ENCODE measurements at places on chromosomes 7 and 10. TPM values are rescaled to one million over a fixed set of nuclear protein-coding genes. Genes with fewer than 3 reads are reported as not detected.

DNA sequence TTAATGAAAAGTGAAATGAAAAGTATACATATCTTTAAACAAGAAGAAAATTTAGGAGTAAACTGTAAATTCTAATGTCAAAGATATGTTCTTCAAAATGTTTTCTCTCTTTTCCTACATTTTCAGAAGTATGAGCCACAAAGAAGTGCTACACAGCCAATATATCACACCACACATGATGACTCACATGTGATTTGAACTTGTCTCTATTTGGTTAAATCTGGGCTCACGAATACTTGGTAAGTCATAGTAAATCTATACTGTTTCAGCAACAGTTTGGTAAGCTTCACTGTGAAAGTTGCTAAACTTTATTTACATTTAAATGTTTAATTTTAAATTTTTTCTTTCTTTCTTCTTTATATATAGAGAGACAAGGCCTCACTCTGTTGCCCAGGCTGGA, 380.6 kb upstream of the IGFBP3 start:
- no peak for DNase-seq

- no peak for DNase-seq
Observed at GRCh38 chr7:121376979-121377378, 19.1 kb downstream of the FAM3C start.

DNA sequence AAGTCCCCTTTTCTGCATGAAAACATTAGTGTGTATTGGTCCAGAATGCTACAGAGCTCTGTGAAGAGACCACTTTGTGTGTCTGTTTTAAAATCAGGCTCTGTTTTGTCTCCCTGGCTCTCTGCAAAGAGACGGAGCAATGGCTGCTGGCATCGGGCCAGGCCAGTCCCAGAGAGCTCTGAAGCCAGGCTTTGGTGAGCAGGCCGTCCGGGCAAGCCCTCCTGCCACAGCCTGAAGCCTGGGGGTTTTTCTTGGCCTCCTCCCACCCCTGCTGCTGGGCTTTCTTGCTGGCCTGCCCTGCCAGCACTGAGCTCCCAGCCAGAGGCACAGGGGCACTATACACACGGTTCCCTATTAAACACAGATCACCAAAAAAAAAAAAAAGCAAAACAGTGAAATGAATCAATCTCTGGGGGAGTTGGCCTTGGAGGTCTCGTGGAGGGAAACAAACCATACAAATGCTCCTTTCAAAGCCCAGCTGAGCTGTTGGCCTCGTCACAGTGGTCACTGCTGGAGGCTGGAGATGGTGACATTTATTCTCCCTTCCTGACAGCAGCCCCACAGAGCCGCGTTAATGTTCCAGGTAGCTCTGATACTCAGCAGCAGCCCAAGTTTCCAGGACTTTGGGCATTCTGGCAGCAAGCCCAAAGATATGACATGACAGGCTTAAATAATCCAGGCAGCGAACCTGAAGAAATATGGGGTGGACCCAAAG, 237.2 kb downstream of the TCF7L2 start:
- no peak for DNase-seq

DNA sequence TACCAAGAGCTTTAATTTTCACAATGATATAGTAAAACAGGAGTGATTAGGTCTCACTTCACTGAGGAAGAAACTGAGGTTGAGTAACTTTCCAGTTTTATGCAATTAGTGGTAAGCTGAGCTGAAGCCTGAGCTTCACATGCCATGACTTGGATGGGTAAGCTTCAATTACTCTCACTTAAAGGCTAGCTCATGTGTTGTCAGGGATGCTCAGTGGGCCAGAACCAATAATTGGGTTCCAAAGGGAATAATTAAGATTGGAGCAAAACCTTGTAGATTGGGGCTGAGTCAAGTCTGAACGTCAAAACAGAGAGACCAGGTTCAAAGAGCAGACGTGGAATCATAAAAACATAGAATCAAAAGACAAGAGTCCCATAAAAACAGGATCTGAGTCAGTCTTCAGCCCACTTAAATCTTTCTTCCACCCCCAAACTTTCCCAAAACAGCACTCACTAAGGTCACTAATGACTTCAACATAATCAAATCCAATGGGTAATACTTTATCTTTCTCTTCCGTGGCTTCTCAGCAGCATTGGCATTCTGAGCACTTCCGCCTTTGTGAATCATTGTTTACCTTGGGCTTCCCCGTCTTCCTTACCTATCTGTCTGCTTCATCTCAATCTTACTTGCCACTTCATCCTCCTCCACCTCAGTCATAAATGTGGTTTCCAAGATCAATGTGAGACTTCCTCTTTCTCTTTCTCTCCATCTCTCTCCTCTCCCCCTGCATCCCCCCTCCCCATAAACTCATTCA, 23.0 kb upstream of the EGFR start:
- DNase-seq = peak; percentile 7

- no peak for DNase-seq
Observed at GRCh38 chr10:14691359-14691758, 83.3 kb downstream of the FAM107B start.

GRCh38 chr10:54826994-54827560, 26.0 kb upstream of the PCDH15 start:
- no peak for DNase-seq

GRCh38 chr7:38070718-38071117, 107.3 kb upstream of the STARD3NL start:
- no peak for DNase-seq

GRCh38 chr7:33463131-33463530, 333.8 kb downstream of the BBS9 start:
- no peak for DNase-seq

- no peak for DNase-seq
Observed at GRCh38 chr10:7533657-7534479, 123.0 kb upstream of the SFMBT2 start.

GRCh38 chr7:4792537-4793126, 17.2 kb downstream of the AP5Z1 start:
- DNase-seq = no peak

- no peak for DNase-seq
Observed at GRCh38 chr10:114755537-114755936, 66.0 kb upstream of the FHIP2A start.

DNA sequence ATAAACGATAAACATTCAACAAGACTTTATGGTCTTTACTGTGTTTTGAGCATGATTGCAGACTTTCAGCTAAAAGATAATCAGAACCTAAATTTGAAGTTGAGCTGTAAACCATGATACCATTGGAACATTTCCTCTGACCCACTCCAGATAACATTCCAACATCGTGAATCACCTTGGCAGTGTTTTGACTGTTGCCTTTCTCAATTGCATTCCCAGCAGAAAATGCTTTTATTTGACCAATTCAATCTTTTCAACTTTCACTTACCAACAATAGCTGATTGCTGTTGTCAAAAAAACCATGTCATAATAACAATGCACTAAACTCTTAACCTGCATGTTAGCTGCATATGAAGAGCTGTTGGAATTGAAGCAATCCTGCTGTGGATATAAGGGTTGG, 165.5 kb downstream of the MDFIC start:
- peak; percentile 94 for DNase-seq

DNA sequence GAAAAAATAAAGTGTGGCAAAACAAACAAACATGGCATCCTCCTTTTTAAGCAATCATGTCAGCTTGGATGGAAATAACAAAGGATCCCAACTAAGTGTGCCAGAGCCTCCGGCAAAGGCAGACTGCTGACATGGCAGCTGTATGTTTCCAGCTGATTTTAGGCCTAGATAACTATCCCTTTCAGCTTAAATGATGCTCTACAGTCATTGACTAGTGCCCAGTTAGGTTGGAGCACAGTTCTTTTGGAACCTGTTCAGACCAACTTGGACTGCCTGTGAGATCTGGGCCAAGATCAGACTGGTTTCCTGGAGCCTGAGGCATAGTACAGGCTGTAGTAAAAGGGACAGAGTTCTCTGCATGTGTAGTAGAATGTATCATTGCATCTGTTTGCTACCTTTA, 128.7 kb downstream of the DYNC1I1 start:
- DNase-seq = no peak

DNA sequence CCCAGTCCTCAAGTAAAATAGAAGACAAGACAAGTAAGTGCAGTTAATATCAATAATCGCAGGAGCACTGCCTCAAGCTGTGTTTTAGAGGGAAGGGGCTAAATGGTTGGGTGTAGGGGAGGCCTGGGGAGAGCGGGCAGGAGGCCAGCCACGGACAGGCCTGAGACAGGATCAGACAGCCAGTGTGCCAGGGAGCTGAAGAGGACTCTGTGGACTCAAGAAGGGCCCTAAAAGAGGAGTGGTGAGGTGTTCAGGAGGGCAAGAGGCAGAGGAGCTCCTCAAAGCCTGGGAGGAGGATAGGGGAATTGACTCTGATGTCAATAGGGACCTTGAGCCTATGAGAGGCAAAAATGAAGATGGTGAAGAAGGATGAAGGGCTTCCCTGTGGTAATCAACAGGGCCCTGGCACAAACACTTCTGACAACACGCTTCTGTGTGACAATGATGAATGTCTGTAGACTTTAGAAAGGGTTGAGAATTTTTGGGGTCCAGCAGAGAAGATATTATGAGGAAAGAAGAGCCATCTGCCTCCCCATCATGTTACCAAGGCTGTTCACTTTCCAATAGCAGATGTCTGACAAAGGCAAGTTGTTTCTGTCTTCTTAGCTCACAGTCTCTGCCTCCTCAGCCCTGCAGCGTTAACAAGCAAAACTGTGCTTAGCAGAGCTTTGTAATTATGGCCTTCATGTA, 2.4 kb upstream of the PTPRE start:
- DNase-seq = no peak

GRCh38 chr7:7848246-7848645, 120.3 kb upstream of the GLCCI1 start:
- no peak for DNase-seq

Gene UFSP1
- total RNA-seq = 0.34 TPM

Gene VTI1A
- total RNA-seq = 22.1 TPM

Gene RSBN1L
- 15.5 TPM for total RNA-seq
